ENCODE measurements at places on chromosomes 1 and 21.

GRCh38 chr1:116375887-116376728 is 3.1 kb downstream of the ATP1A1 start:
- no peak for DNase-seq

DNA sequence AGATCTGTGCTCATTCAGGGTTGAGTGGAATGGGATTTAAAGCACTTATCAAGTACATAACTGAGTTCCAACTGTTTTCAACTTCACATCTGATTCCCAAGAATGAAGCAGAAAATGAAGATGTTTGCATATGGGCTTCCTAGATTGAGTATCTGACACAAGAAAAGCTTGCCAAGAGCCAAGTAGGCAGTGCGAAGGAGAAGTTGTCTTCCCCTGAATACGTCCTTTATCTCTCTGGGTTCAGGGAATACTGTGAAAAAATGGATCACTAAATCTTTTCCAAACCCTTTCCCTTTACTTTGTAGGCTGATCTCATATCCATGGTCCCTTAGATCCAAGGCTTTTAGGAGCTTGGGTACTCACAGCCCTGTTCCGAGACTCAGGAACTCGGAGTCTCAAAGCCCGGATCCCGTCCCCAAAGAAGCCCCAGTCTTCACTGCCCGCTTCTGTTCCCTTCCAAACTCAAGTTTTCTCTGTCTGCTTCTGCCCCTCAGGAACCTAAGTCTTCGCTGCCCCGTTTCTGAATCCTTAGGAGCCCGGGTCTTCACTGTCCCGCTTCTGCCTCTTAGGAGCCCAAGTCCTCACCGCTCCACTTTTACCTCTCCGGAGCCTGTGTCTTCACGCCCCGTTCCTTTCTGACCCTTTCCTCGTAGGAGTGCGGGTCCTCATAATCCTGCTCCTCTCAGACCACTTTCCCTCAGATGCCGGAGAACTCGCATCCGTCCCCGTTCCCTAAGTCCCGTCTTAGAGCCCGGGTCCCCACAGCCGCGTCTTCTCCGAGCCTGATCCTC is 616 bp downstream of the TAF12 start:
- no peak for DNase-seq

GRCh38 chr1:153253693-153254092 is 5.8 kb upstream of the LORICRIN start:
- DNase-seq: no peak

DNA sequence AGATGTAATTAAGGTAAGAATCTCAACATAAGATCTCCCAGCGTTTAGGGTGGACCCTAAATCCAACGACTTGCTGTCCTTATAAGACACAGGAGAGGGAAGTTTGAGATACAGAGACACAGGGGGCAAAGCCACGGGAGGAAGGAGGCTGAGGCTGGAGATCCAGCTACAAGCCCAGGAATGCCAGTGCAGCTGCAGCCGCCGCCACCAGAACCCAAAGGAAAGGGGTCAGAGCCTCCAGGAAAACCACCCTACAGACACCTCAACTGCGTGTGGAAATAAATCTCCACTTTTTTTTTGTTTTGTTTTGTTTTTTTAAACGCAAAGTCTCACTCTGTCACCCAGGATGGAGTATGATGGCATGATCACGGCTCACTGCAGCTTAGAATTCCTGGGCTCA is 12.1 kb upstream of the TFF1 start:
- no peak for DNase-seq

GRCh38 chr1:86419277-86419903 is 4.6 kb upstream of the CLCA2 start:
- peak; percentile 69 for DNase-seq

DNA sequence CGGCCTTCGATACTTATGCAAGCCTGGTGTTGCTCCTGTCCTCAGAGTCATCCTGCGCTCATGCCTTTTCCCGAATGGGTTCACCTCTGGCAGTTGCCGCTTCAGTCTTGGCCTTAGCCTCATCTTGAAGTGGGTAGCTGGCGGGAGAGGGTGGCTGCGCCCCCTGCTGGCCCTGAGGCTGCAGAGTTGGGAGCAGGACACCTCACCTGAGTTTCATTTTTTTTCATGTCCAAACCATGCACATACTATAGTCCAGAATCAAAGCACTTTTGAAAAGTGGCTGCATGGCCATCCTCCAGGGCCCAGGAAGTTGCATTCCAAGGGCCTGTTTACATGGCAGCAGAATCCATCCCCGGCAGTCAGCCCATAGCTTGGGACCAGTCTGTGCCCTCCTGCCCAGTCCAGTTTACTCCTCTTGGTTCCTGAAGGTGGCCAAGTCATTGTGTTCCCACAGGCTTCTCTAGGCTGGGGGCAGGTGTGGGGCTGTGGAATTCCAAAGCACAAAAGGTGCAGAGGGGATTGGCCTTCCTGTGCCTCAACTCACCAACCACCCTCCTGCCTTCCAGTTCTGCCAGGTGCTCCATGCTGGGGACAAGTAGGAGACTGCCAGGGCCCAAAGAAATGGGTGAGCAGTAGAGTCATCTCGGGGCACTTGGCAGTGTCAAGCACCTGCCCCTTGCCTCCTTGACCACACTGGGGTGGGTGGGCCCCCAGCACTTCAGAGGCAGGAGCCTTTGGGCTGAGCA is 44.0 kb downstream of the YARS1 start:
- peak; percentile 89 for DNase-seq

- no peak for DNase-seq
Measured at GRCh38 chr1:39779137-39779536, 8.0 kb upstream of the OXCT2 start.

GRCh38 chr1:74857676-74858075 is 124.7 kb downstream of the TYW3 start:
- DNase-seq: no peak

Data from GM13976 (cell line).